ENCODE measurements at places on chromosomes 2 and 18.

GRCh38 chr2:71692621-71693277, 239.4 kb downstream of the DYSF start:
- DNase-seq: no peak

DNA sequence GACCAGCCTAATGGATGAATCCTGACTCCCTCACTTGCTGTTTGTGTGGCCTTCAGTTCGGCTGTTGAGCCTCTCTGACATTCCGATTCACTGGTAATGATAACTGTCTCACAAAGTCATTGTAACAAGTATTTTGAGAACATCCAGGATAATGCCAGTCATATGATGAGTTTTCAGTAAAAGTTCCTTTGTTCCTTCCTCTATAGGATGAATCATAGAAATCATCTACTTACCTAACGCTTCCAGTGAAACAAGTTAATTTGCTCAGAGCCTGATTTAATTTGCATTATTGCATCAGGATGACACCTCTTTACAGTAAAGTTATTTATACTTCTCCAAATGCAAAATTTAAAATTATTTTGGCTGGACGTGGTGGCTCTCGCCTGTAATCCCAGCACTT, 32.0 kb downstream of the RAB31 start:
- no peak for DNase-seq

DNA sequence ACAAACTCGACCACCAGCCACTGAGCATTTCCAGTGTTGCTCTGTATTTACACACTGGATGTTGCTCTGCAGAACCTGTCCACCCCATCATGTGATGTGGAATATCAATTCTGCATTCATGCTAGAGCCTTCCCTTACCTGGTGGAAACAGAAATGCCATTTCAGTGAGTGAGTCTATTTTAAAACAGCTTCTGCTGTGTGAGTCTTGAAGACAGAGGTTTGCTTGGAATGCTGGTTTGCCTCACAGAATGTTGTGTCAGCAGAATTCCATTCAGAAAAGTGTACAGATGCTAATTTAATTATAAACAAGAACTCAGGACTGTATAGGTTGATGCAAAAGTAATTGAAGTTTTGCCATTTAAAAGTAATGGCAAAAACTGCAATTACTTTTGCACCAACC, 118.3 kb downstream of the MAP3K20 start:
- DNase-seq: no peak

GRCh38 chr2:198385326-198385725, 580.9 kb downstream of the PLCL1 start:
- no peak for DNase-seq

- DNase-seq: no peak
Measured at GRCh38 chr2:96359866-96360265, 24.3 kb downstream of the NCAPH start.

- DNase-seq: no peak
Measured at GRCh38 chr2:60521626-60522025, 31.8 kb downstream of the BCL11A start.

- no peak for DNase-seq
Measured at GRCh38 chr2:10477443-10478297, 29.5 kb upstream of the ODC1 start.

DNA sequence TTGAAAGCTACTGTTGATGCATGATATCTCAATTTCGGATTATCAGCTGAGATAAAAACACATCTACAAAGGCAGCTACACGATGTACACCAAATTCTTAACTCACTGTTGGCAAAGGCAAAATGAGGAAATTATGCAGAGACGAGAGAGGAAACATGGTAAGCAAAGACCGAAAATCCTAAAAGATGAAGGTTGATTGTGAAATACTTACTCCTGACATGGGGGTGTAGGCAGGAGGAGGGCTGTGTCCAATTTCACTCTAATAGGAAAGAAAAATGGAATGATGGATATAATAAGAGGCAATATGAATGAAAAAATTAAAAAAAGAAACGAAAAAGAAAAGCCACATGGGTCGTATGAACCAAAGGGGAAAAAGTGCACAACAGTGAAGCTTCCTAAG, 831.3 kb downstream of the CPS1 start:
- no peak for DNase-seq

- DNase-seq: peak; percentile 38
Measured at GRCh38 chr2:218569038-218569431, 396 bp downstream of the CNOT9 start.

DNA sequence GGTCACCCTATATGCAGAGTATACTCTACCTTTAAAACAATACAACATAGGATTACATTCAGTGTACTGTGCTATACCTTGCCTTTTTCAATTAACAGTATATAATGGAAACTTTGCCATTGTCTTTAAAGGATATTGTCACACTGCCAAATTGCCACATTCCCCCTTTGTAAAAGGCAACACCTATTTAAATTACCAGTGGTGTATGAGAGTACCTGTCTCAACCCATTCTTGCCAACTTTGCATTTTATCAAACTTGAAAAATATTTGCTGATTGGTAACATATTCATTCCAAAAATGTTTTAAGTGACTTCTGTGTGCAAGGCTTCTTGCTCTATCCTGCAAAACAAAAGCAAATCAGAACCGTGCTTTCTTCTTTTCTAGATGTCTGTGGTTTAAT, 92.9 kb downstream of the FMNL2 start:
- no peak for DNase-seq

- DNase-seq: no peak
Measured at GRCh38 chr2:96239745-96240264, 26.0 kb downstream of the TMEM127 start.

GRCh38 chr18:46477425-46478011, 179.5 kb downstream of the LOXHD1 start:
- DNase-seq: no peak

DNA sequence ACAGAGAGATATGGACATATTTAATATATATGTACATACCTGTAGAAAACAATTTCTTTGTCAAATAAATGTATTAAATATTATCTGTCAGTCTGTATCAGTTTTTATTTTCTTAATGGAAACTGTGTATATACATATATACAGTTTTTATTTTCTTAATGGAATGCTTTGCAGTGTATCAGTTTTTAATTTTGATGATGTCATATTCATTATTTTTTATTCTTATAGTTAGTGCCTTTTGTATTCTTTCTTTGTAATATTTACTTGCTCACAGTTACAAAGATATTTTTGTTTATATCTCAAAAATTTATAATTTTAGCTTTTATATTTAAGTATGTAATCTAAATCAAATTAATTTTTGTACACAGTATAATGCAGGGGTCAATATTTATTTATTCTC, 20.6 kb downstream of the KCNH7 start:
- no peak for DNase-seq

- no peak for DNase-seq
Measured at GRCh38 chr2:231191896-231192872, 6.2 kb upstream of the ARMC9 start.

DNA sequence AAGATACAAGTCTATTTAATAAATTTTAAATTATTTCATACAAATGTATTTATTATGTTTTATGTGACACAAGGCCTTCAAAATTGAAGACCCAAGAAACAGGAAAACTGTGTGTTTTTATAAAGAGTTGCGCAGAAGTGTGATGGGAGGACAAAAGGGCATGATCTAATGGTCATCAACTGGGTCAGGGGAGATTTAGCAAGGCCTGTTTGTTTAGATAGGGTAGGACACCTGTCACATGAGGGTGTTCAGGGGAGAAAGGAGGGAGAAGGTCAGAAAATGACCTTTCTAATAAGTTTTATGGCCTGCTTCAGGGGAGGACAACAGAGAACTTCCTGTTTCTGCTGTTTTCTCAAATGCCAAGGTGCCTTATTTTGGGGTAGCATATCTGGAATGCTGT, 528.8 kb downstream of the STK39 start:
- no peak for DNase-seq

DNA sequence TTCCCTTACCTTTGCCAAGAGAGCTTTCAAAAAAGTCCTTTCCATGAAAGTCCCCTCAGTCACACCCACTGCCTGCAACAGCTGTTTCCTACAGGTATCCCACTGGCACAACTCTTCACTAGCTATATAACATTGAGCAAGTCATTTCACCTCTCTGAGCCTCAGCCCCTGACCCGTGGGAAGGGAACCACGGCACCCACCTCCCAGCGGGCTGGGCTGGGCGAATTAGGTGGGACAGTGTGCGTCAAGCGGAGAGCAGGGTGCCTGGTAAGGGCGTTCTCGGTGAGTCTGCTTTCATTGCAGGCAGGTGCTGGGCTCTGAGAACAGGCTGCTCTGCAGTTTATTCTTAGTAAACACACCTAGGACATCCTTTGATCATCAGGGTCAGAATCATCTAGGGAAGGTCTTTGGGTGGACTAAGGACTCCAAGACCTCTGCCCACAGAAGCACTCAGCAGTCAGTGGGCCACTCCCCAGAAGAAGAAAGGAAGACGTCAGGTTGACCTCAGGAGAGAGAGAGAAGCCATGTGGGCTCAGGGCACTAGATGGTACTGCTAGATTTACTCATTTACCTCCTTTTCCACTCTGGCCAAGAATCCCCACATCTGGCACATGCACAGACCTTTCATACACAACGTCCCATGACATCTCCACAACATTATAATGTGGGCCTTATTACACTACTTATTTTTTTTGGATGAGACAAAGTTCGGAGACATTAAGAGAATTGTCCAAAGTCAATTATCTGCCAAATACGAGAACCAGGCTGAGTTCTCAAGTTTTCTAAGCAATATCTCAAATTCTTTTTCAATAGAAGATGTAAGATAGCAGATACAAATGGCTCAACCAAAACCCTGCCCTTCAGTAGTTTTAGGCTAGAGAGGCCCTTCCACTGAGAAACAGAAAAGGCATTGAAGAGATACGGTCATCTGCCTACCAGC, 79.9 kb downstream of the GALNT14 start:
- DNase-seq: no peak

- DNase-seq: no peak
Measured at GRCh38 chr2:196957881-196958525, 31.5 kb upstream of the PGAP1 start.

DNA sequence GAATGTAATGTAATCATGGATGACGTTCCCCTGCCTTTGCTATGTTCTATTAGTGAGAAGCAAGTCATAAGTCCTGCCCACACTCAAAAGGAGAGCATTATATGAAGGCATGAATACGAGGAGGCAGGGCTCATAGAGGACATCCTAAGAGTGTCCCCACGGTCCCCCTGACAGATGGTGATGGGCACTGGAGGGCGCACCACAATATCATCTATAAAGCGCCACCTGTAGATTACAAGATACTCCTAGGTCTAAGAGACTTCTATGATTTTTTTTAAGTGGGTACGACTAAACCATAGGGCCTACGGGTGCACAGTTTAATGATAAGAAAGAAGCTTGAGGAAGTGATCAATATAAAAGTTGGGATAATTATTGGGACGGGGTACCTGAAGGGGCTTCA, 131.0 kb downstream of the PAX3 start:
- DNase-seq: no peak

- DNase-seq: no peak
Measured at GRCh38 chr2:71705171-71705960, 252.0 kb downstream of the DYSF start.

GRCh38 chr2:56224316-56224715, 40.5 kb downstream of the CCDC85A start:
- DNase-seq: no peak

DNA sequence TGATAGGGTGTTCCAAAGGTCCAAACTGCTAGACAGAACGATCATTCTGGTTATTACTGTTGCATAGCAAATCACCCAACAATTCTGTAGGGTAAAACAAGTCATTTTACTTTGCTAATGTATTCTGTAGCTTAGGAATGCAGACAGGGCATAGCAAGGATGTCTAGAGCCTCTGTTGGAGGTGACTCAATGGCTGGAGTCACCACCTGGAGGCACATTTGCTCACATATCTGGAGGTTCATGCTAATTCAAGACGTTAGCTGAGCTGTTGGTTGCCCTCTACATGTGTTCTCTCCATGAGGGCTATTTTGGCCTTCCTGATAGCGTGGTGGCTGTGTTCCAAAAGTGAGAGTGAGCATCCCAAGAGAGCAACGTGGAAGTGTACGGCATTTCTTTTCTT, 22.5 kb upstream of the ST8SIA3 start:
- no peak for DNase-seq

DNA sequence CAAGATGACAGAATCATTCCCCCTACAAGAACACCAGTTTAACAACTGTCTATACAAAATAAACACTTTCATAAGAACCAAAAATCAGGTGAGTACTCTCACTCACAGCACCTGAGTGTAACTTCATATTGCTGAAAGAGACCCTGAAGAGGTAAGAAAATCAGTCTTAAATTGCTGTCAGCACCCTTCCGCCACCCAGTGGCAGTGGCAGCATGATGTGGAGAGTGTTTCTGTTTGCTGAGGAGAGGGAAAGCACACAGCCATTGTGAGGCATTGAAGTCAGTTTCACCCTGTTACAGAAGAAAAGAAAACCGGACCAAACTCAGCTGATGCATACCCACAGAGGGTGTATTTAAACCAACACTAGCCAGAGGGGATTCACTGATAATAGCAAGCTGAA, 1240.8 kb upstream of the CRIM1 start:
- DNase-seq: no peak

DNA sequence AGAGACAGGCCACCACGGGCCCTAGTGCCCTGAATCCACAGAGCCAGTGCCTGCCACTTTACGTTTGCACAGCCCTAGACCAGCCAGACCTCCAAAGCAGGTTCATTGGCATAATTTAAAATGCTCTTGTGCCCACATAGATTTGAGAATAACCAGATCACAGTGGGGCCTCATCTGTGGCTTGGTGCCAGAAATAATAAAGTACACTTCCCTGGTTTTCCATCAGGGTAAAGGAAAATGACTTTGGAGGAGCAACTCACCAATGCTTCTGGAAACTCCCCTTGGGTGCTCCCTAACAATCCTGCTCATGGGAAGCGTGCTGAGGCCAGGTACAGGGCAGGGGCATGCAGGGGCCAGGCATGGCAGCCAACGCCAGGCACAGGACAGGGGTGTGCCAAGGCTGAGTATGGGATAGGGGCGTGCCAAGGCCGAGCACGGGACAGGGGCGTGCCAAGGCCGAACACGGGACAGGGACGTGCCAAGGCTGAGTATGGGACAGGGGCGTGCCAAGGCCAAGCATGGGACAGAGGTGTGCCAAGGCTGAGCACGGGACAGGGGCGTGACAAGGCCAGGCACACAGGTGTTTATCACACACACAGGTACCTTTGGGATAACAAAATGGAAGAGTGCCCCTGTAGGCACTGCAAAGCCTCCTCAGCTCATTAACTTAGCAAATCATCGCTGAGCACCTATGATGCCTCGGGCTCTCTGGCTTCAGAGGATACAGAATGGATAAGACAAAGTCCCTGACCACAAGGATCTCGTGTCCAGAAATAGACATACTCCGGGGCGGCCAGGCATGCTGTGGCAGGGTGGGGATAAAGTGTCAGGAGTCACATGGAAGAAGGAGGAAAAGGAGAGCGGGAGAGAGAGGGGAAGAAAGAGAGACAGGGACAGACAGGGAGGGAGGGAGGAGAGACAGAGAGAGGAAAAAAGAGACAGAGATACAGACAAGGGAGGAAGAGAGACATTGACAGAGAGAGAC, 334.7 kb downstream of the EIPR1 start:
- DNase-seq: no peak

- DNase-seq: no peak
Measured at GRCh38 chr18:7597500-7597899, 30.4 kb downstream of the PTPRM start.

- DNase-seq: no peak
Measured at GRCh38 chr2:158717366-158718195, 77.5 kb upstream of the DAPL1 start.

GRCh38 chr2:18284331-18284730, 276.1 kb downstream of the RDH14 start:
- DNase-seq: no peak

All from stimulated activated CD4-positive, alpha-beta T cell treated with anti-CD3 and anti-CD28 coated beads, Interleukin-15, amount 100 ng/mL, for 48 hours (primary cell).